NCI-H1092 treated with DMSO at 0.1 percent for 48 hours (cell line): ENCODE measurements at places on chromosomes 13 and 19.

GRCh38 chr19:11179716-11180297 lies 17.5 kb downstream of the KANK2 start:
- no peak for DNase-seq

DNA sequence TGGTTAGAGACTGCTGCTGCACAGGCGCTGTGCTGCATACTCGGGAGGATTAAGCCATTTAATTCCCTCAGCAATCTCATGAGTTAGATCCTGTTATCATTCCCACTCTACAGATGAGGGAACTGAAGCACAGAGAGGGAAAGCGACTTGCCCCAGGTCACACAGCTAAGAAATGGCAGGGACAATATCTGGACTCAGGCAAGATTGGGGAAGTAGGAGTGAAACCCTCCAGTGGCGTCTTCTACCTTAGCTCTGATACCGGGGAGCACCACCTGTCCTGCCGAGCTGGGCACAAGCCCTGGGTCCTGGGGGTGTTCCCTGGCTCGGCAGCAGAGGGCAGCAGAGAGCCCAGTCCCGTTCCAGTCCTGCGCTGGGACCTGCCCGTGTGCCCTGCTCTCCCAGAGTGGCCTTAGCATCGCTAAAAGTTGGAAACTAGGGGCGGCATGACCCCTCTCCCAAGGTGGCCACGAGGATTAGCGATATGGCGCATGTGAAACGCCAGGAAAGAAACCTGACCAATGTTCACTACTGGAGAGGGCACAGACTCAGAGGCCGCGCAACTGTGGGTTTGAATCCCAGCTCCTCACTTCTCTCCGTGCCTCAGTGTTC lies 20.5 kb downstream of the CYTH2 start:
- DNase-seq, result peak; percentile 20

DNA sequence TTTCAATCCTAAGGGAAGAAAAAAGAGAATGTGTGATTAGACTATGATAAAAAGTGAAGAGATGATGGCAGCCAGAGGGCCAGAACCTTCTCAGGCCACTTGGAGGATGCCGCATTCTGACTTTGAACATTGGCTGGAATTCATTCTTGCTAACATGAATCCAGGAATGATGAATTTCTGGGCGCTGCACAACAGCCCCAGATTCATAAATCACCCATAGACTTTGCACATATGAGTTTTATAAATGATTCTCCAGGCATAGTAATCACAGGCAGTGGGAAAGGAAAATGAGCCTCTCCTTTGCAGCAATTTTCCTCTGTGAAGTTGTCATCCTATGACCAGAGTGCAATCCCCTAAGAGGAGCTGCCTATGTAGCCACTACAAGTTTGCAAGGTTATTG lies 555.4 kb downstream of the KCTD12 start:
- no peak for DNase-seq

GRCh38 chr19:38707512-38708114 lies 36.7 kb downstream of the CAPN12 start:
- DNase-seq, result no peak

DNA sequence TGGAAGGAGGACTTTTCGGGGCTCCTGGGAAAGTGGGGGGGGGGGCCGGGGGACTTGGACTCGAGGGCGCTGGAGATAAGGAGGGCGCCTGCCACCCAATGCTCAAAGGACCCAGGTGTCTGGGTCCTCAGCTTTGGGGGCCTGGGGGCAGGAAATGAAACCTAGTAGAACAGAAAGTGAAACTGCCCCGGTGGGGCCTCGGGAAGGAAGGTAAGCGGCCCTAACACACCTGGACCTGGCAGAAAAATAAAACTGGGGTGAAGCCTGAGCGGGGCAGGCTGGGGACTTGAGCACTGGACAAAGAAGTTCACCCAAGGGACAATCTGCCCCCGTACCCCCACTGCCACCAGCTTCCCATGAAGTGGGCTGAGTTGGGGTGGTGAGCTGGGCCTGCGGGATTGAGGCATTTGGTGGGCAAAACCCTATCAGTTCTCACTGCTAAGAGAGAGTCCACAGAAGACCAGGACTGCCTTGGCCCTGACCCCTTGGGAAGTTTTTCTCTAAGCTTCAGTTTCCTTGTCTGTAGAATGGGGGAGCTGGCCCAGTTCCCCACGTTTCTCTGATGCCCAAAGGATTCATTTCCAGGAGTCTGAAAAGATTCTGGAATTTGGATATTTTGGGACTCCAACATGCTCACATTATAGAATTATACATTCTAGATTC lies 2.3 kb downstream of the PRKD2 start:
- no peak for DNase-seq

GRCh38 chr13:46596466-46596865 lies 43.5 kb downstream of the LRCH1 start:
- DNase-seq, result no peak

GRCh38 chr19:55014714-55015113 lies 23.4 kb downstream of the GP6 start:
- no peak for DNase-seq

GRCh38 chr13:80577285-80577684 lies 236.4 kb upstream of the SPRY2 start:
- no peak for DNase-seq

- DNase-seq, result no peak
Measured at GRCh38 chr13:81408647-81409046, 1067.7 kb upstream of the SPRY2 start.

- DNase-seq, result no peak
Measured at GRCh38 chr13:46320406-46320805, 66.6 kb downstream of the RUBCNL start.

DNA sequence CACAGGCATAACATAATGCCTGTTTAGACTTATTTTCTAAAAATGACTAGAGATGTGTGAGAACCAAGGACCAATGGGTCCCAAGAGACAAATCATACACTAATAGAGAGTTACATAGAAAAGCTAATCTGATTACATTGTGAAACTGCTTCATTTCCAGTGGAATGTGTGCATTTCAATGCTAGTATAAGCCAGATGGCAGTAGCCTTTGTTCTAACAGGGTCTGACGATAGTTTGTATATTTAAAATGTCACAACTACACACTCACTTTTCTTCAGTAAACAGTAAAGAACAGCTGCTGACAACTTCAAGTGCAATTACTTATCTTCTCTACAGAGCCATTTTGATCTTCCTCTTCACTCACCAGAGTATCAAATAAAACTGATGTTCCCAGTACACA lies 4.3 kb upstream of the SLITRK5 start:
- peak; percentile 52 for DNase-seq

DNA sequence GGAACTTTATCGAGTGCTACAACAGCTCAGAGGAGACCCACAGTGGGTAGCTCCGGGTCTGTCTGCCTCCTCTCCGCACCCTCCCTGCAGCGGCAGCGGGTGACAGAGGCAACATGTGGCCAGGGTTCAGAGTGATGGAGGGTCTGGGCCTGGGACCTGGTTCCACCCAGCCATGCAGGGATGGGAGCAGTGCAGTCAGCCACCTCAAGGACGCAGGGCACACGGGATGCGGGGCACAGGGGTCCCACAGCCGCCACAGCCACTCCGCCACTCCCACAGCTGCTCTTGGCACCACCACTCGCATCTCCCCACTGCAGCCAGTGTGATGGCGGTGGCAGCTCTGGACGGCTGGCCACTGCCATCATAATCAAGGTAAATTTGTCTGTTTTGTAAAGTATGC lies 892.9 kb downstream of the OLFM4 start:
- DNase-seq, result no peak

DNA sequence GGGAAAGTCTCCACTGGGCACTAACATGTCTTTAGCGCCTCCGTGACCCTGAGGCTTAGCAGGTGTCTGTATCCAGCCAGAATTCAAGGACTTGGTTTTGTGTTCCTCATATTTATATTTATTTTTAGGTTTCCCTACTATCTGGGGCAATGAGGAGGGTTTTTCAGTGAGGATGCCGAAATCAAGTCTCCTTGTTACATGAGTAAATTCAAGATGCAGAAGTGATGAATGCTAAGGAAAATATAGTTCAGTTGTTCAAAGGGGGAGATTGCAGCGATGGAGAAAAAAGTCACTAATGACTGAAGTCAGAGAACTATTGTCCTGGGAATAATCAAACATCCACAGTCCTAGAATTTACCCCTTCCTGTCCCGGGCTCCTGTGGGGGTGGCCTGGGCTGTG lies 791 bp upstream of the ADGRE2 start:
- DNase-seq, result no peak

DNA sequence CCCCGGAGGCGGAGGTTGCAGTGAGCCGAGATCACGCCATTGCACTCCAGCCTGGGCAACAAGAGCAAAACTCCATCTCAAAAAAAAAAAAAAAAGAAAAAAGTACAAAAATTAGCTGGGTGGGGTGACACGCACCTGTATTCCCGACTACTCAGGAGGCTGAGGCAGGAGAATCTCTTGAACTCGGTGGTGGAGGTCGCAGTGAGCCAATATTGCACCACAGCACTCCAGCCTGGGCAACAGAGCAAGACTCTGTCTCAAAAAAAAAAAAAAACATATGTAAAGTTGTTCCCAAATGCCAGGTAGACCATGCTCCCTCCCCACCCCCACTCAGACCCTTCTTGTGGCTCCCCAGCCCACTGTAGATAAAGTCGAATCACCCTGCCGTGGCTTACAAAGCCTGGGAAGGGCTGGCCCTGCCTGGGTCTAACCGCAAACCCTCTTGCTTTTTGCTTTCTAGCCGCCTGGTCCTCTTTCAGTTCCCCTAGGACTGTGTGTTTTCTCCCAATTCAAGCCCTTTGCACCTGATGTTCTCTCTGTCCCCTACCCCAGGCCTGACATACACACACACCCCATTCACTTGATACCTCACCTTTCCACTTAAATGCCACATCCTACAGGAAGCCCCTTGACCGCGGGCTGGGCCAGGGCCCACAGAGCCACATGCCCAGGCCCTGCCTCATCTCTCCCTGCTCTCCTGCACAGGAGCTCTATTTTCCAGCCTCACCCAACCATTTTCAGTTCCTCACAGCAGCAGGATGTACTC lies 34.4 kb downstream of the MAP4K1 start:
- DNase-seq, result no peak

- no peak for DNase-seq
Measured at GRCh38 chr13:41061914-41062837, 867 bp downstream of the WBP4 start.

GRCh38 chr13:43579321-43579720 lies 207.5 kb downstream of the ENOX1 start:
- no peak for DNase-seq

DNA sequence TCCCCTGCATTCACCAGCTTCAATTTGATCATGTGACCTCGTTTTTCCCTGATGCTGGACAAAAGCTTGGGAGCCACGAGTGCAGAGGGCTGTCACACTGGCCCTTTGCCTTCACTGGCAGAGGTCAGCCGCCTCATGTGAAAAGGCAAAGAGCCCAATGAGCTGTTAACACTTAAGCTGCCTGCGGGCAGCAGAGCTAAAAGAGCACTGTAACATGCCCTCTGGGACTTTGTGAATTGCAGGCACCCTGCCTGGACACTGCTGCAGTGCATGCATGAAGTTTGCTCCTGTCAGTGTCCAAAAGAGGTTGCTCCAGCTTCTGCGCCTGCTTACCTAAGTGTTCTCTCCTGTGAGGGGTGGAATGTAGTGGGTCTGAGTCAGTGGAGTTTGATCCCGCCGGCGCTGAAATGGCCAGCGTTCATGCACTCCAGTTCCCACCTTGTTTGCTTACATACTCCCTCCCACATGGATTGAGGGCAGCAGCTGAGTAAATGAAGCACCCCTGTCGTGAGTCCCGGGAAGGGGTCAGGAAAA lies 193.7 kb downstream of the RFC3 start:
- DNase-seq, result peak; percentile 91

DNA sequence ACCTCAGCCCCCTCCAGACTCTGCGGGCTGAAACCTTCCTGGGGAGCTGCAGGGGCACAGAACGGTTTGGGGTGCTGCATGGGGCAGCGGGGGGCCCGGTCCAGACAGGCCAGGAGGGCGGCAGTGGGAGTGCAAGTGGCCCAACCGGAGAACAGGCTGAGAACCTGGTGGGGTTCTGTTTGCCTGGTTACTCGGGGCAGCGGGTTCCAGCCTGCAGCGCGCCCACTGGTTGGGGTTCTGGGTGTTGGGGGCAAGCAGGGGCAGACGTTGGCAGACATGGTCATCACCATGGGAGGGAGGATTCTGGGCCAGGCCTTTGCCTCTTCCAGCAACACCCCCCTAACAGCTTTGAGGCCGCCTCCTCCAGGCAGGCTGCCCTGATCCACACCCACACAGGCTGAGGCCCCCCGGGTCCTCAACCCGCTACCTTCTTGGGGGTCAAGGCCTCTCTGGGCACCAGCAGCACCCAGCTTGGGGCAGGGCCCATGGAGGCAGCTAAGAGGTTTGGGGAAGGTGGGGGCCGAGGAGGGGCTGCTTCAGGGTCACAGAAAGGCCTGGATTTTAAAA lies at the start of gene PRR22:
Gene PRR22 (minus strand): TSS at position 166 of the 567 bp plus-strand sequence. CDS start 86 bp downstream, at position 80.
- no peak for DNase-seq

DNA sequence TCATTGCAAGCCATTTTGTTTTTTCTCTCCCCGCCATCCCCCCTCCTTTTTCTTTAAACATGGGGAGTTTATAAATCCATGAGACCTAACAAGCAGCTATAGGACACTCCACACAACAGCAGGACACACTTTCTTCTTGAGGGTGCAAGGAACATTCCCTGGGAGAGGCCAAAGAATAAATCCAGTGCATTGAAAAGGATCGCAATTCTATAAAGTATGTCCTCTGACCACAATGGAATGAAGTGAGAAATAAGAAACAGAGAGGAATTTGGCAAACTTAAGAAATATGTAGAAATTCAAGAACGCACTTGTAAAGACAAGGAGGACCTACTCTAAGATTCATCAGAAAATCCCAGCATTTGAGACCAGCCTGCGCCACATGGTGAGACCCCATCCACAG lies 11.9 kb downstream of the KLF2 start:
- DNase-seq, result no peak

- peak; percentile 92 for DNase-seq
Measured at GRCh38 chr13:103883164-103883563, 816.9 kb upstream of the SLC10A2 start.

DNA sequence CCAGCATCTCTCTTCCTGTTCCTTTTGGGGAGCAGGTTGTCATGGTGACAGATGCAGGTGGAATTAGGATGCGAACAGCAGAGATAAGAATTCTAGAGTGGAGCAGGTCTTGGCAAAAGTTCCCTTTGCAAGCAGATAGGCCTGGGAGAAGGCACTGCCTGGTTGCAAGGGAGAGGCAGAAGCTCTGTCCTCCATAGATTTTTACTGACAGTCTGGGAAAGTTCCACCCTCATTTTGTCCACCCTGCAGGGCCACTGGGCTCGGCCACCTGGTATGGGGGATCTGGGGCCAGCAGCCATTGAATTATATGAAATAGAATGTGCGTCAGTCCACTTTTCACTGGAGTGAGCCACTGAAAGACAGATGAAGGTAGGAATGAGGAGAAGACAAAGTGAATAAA lies 141.7 kb downstream of the IER2 start:
- no peak for DNase-seq

GRCh38 chr13:112657850-112658445 lies 31.9 kb upstream of the ATP11A start:
- DNase-seq, result no peak

- DNase-seq, result no peak
Measured at GRCh38 chr13:39577203-39577602, 25.8 kb downstream of the LHFPL6 start.
